ENCODE measurements at places on chromosomes 7 and 10. TPM values are rescaled to one million over a fixed set of nuclear protein-coding genes. Genes with fewer than 3 reads are reported as not detected.

- peak overlapping the region; percentile 1 for H3K27ac ChIP-seq
- H3K27me3 ChIP-seq = no peaks in the 10 kb centered on the region
- H3K4me3 ChIP-seq = no peak overlapping the region
- no peak for DNase-seq
- peaks cover 20% of the 10 kb centered on the region for H3K4me1 ChIP-seq
- H3K36me3 ChIP-seq = no peaks in the 10 kb centered on the region
These were observed 19.0 kb downstream of the GIMAP4 start for GRCh38 chr7:150586068-150586784.

DNA sequence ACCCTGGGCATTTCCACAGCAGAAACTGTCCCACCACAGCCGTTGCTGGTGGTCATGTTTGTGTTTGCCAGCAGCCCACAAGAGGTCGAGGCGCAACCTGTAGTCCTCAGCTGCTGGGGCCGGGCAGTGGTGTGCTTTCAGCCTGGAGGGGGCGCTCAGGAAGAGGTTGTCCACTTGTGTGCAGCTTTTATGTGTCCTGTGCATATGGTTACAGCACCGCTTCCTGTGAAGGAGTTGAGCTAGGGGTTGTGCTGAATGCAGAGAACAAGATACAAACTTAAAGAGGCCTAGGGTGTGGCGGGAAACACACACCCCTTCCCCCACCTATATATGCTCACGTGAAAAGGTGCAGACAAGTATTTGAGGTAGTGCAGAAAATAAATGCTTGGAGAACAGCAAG, 29.5 kb upstream of the PFKFB3 start:
- peak overlapping the region; percentile 56 for H3K27ac ChIP-seq
- DNase-seq = peak; percentile 66
- H3K36me3 ChIP-seq = no peaks in the 10 kb centered on the region
- peak overlapping the region; percentile 10 for H3K4me3 ChIP-seq
- peaks cover 24% of the 10 kb centered on the region for H3K4me1 ChIP-seq
- no peaks in the 10 kb centered on the region for H3K27me3 ChIP-seq

- no peaks in the 10 kb centered on the region for H3K36me3 ChIP-seq
- no peak overlapping the region for H3K27ac ChIP-seq
- no peak overlapping the region for H3K4me3 ChIP-seq
- no peaks in the 10 kb centered on the region for H3K27me3 ChIP-seq
These were observed 1225.5 kb upstream of the CELF2 start for GRCh38 chr10:9792181-9792580.

- no peak overlapping the region for H3K4me3 ChIP-seq
- no peak overlapping the region for H3K27ac ChIP-seq
- H3K27me3 ChIP-seq = peaks cover 5% of the 10 kb centered on the region
- H3K36me3 ChIP-seq = no peaks in the 10 kb centered on the region
These were observed 225.9 kb upstream of the INHBA start for GRCh38 chr7:41928781-41929180.

The C10orf62 gene
- not detected for total RNA-seq

The SUN3 gene
- not detected for total RNA-seq

The DNAJC12 gene
- not detected for total RNA-seq

The UCMA gene
- not detected for total RNA-seq

The TMEM196 gene
- not detected for total RNA-seq

The ARMS2 gene
- total RNA-seq = not detected

Measured in T-cell (primary cell).